ENCODE measurements at places on chromosomes 7 and 10. TPM values are rescaled to one million over a fixed set of nuclear protein-coding genes. Genes with fewer than 3 reads are reported as not detected.
A peak's percentile ranks its signal among the peaks of the same experiment; 100 is the strongest.

DNA sequence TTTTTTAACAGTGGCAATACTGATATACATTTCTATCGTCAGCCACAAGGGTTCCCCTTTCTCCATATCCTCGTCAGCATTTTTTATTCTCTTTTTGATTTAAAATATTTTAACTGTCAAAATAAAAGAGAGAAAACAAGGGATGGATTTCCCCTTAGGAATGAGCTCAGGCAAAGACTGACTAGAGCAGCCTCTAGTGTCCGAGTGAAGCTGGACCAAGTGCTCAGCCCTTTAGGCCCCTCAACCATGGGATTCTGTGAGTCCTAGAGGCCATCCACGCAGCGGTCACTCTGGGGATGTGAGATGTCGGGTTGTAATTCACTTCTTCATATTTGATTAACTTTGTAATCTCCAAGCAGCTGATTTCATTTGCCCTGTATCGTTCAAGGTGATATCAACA, 137.4 kb upstream of the RNF32 start:
- DNase-seq, result no peak

CDH23 gene
- total RNA-seq, result 19.8 TPM

GRCh38 chr10:29105516-29106215, 183.2 kb upstream of the LYZL1 start:
- DNase-seq, result no peak

- no peak for DNase-seq
Measured at GRCh38 chr7:1235501-1236131, 2.9 kb downstream of the UNCX start.

DNA sequence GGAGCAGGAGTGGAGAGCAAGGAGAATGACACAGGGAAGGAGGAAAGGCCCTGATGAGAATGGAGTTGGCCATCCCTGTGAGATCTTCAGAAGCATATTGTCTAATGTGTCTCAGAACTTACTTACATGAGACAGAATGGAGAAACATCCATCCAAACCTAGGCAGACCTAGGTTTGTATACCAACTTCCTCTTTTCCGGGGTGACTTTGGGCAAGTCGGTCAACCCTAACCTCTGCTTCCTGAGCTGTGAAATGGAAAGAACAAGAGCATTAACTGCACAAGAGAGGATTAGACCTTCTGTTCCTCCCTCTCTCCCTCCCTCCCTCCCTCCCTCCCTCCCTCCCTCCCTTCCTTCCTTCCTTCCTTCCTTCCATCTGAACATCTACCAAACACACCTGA, 4.5 kb downstream of the GHRHR start:
- no peak for DNase-seq

- no peak for DNase-seq
Measured at GRCh38 chr7:132298790-132299189, 277.5 kb downstream of the PLXNA4 start.

GRCh38 chr10:62048919-62049623, 147.6 kb downstream of the ARID5B start:
- peak; percentile 89 for DNase-seq

- DNase-seq, result no peak
Measured at GRCh38 chr10:30476511-30477155, 42.6 kb downstream of the MAP3K8 start.

- DNase-seq, result peak; percentile 64
Measured at GRCh38 chr7:47757921-47758411, 176.1 kb upstream of the TNS3 start.

GRCh38 chr7:1533547-1534329, 3.2 kb downstream of the MAFK start:
- DNase-seq, result no peak

DNA sequence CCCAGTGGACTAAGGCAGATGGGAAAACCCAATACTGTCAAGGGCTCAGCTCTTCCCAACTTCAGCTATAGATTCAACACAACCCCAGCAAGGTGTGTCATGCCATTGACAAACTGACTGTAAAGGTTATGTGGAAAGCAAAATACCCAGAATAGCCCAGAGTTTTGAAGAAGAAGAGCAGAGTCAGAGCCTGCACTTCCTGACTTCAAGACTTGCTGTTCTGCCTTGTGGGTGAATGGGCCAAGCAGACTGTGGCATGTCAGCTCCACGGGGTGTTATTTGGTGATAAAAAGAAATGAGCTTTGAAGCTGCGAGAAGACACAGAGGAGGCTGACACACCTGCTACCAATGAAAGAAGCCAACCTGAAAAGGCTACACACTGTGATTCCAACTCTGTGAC, 89.7 kb downstream of the NKX6-2 start:
- DNase-seq, result no peak

DNA sequence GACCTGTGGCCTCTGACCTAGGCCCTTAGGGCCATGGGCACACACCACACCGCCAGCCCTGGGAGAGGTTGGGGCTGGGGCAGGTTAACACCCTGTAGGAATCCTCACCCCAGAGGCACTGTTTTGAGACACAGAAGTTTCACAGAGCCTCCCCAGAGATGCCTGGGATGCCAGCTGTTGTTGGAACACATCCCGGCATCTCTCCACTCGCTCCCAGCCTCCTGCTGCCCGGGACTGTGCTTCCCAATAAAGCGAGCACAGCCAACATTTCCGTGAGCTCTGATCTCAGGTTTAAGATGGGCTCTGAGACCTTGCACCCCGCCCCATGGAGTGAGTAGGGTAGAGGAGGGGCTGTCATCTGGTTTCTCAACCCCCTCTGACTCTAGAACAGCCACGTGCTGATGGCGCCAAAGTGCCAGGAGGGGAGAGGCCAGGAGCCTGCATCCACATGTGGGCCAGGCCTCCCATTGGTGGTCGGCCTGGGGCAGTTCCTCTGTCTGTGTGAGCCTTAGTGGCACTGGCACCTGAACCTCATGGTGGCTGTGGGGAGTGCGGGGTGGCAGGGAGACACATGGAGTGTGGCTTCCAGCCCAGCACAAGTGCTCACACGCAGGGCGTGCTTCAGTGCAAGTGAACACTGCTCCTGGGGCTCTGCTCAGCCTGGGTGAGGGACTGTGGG, 54.7 kb downstream of the RASGEF1A start:
- no peak for DNase-seq

FKBP6 gene
- total RNA-seq, result 0.47 TPM

- no peak for DNase-seq
Measured at GRCh38 chr7:152414779-152415178, 21.0 kb downstream of the KMT2C start.

DNA sequence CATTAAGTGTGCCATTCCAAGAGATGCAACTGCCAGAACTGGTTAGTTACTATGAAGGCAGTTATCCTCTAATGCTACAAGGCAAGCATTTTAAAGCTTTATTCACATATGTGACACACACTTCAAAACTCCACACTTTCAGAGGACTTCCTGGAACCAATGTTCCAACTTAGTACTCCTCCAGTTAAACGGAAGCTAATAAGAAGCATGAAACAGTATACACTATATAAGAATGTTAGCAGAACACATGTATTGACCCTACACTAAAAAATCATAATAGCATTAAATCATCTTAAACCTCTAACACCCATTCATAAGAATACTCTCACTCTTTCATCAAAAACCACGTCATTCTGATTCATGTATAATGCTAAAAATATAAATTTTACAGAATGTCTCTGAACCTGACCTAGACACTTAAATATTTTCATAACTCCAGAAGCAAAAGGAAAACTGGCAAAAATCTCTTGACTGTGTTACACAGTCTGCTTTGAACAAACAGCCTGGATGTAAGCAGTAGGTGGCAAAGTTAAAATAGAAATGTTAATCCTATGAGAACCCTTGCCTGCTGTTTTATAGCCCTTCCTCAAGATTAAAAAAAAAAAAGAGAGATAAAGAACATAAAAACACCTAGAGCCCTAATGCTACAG, 135.0 kb downstream of the SEMA3C start:
- DNase-seq, result no peak

- no peak for DNase-seq
Measured at GRCh38 chr7:57404967-57405421, 45.0 kb upstream of the ZNF716 start.

GIMAP8 gene
- 3.4 TPM for total RNA-seq

DNA sequence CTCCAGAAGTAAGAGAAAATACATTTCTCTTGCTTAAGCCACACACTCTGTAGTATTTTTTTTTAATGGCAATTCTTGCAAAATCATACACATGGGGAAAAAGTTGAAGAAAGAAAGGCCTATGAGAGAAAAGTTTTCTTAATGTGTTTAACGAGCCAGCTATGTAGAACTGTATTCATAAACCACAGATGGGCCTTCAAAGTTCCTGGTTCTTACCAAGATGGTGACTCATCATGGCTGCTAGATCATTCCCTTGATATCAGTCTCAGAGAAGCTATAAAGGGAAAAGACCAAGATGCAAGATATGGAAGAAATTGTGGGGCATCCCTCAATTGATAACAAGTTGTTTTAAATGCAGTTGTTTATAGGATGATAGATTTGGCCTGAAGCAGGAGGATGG, 992.7 kb upstream of the MBL2 start:
- no peak for DNase-seq

DNA sequence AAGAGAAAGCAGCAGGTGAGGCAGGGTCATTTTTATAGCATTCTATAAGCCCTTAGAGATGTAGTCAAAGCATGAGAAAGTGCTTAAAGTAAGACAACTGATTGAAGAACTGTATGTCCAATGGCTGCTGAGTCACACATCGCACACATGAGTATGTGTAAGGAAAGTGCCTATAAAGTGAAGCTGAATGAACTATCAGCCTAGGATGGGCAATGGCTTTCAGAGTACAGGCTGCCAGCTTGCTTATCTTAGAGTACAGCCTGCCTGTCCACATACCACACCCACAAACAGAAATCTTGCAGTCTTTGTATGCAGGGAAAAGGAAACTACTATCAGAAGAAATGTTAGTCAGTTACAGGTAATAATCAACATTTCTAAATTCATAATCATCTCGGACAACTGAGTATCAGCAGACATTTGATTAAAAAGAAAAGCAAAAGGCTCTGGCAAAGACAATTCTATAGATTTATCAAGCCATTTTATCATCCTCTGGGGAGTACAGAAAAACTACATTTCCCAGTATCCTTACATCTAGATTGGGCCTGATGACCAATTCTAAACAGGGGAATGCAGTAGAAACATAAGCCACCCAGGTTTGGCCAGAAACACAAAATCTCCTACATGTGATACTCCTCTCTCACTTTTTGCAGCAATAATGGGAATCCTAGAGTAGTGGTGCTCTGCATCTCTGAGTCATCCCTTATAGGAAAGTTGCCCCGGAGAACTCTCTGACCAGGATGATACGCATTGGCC, 16.2 kb upstream of the EPHB6 start:
- DNase-seq, result no peak

GRCh38 chr10:8026349-8027259, 27.9 kb upstream of the GATA3 start:
- no peak for DNase-seq

GRCh38 chr7:24898691-24899090, 81.3 kb downstream of the OSBPL3 start:
- no peak for DNase-seq

SNX10 gene
- 1.1 TPM for total RNA-seq

- no peak for DNase-seq
Measured at GRCh38 chr10:70487824-70488223, 9.3 kb downstream of the PALD1 start.

- DNase-seq, result no peak
Measured at GRCh38 chr7:17402628-17403278, 104.3 kb downstream of the AHR start.

- DNase-seq, result no peak
Measured at GRCh38 chr10:48634984-48635557, 30.2 kb upstream of the ARHGAP22 start.

GRCh38 chr7:137325927-137326326, 17.6 kb downstream of the PTN start:
- DNase-seq, result no peak

DNA sequence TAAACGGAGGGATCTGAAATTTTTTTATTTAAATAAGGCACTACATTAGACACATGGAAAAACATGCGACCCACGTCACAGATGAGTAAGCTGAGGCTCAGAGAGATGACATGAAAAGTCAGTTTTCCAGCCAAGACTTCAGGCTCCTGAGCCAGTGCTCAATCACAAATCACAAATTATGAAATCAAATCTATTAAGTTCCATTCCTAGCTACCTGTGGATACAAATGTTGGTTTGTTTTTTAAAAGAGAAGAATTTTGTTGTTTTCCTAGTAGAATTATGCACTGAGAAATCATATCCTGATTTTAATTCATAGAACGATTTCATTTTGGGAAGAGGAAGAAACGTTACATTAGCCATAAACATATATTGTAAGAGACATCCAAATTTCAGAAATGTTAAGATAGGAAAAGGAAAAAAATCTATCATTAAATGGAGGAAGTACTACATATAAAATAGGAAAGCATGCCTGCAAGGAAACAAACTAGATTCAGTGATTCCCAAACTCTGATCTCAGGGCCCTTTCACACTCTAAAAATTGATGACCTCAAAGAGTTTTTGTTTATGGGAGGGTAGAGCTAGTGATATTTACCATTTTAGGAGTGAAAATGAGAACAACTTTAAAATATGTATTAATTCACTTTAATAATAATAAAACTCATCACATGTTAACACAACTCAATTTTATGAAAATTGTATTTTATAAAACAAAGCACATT, 340.4 kb downstream of the PARD3 start:
- no peak for DNase-seq

DNA sequence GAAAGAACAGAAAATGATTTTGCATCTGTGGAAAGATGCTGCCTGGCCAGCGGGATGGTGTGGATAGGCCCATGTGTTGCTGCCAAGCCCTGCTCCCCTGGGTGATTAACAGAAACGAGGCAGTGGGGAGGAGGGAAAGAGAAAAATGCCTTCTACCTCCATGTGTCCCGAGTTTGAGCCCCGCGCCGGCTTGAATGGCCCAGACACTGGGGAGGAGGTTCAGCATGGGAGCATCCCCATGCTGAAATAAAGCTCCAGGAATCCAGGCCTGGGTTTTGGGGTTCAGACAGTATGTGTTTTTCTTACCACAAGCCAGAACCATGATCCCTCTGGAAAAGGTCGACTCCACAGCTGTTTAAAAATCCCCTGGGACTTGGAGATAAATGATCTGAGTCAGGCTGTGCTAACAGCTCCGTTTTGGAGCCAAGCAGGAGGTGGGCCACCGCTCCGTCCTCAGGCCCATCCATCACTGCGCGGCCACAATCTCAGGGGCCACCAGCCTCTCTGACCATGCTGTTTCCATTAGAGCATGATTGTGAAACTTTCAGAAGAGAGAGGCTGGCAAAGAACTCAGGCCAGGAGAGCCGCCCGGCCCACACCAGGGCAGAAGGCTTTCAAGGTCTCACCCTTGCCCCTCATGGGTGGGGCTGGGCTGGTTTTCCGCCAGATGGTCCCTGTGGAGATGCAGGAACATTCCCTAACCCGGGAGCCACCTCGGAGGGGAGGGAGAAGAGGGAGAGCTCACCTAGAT, 299.7 kb downstream of the ZEB1 start:
- no peak for DNase-seq

DNA sequence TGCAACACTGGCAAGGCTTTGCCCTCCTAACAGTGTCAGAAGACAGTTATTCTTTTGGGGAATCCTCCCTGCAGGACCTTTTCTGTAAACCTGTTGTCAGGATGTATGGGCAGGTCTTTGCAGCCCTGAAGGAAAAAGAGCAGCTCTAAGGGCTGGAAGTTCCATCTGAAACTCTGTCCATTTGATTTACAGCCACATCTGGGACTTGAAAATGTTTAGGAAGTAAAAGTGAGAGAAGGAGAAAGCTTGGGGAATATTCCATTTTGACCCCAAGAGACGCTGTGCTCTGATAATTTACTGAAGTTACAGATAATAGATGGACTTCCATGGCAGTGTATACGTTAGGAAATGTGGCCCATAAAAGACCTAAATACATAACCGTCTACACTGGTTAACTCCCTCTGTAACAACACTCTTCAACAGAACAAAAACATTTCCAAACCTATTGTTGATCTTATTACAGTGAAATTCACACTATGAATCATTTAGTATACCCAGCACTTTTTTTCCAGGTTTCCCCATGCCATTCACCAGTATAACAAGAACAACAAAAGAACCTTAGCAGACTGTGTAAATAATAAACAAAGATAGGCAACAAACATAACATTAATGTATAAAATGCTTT, 89.1 kb downstream of the KIAA1549 start:
- no peak for DNase-seq
